ENCODE measurements at places on chromosomes 5 and 9.

DNA sequence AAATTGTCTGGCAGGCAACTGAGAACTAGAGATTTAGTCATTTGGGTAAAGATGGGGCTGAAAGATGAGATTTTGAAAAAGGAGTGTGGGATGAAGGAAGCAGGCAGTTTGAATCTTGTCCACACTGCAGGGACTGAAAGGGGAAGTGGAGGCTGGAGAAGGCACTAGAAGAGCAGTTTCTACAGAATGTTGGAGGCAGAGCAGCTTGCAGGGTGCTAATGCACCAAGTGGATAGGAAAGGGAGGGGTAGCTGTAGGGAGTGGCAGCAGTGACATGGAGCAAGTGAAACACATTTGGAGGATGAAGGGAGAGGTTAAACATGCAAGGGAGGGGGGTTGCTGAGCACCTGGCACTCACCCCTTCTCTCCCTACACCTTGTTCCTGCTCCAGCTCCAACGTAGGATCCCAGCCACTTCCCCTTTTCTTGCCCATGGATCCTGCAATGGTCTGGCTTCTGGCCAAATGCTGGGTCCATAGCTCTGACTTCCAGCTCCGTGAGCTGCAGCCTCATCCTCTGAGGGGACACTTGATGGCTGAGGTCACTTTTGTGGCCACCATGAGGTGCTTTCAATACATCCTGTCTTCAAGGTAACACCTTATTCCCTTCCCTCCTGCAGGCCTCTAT is 30.0 kb upstream of the FGD3 start:
- ATAC-seq, result peak; percentile 34

DNA sequence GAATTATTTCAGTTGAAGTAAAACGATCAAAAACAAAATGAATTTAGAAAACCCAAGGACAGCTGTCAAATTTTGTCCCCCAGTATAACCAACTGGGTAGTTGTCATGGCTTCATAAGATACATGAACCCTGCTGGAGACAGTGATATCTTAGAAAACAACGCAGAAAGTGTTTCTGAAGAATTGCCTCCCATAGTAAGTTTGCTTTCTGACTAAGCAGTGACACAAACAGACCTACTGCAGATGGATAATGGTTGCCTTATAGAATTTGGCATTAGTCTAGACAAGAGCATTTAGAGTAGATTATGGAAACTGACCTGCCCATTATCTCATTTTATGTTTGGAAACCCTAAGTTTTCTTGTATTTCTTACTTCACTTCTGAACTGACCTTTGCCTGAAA is 187.7 kb upstream of the KCNN2 start:
- no peak for ATAC-seq

GRCh38 chr9:126777733-126778132 is 27.1 kb upstream of the ZBTB43 start:
- no peak for ATAC-seq

GRCh38 chr9:120852240-120853010 is 9.7 kb upstream of the PSMD5 start:
- ATAC-seq, result no peak

GRCh38 chr5:36948041-36948440 is 71.5 kb downstream of the NIPBL start:
- ATAC-seq, result no peak

Measured in stimulated activated memory B cell treated with anti-CD40 and anti-IgM and Interleukin-4, amounts not matched to agents 10 μg/mL and 1 μg/mL and 100 μg/mL, for 72 hours (primary cell).